ENCODE measurements at places on chromosomes 1 and 21.
A peak's percentile ranks its signal among the peaks of the same experiment; 100 is the strongest.

GRCh38 chr1:225744745-225745144 lies 32.9 kb upstream of the SRP9 start:
- no peak for DNase-seq

DNA sequence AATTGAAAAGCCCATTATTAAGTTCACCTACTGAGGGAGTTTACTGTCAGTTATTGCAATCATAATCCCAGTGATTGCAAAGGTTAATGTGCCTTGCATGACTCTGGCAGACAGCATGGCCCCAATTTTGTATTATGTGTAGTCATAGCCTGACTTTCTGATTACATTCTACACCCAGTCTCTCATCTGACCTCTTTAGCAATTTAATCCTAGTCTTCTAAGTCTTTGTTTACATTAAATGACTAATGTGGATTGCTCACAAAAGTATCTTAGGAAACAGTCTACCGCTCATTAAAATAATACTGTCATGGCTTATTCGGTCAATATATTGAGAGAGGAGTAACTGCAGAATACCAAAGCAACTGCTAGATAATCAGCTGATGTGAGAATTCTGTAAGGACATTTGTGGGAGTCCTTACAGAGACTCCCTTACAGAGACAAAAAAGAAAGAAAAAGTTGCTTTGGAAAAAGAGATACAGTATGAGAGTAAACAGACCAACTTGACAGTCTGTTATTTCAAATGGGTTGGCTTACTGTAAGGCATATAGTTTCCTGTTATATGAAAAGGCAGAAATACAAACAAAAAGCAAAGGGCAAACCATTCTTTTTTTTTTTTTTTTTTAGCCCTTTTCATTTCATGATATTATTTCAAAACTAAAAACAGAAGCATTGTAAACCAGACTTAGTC lies 42.8 kb downstream of the SMG7 start:
- DNase-seq = no peak

DNA sequence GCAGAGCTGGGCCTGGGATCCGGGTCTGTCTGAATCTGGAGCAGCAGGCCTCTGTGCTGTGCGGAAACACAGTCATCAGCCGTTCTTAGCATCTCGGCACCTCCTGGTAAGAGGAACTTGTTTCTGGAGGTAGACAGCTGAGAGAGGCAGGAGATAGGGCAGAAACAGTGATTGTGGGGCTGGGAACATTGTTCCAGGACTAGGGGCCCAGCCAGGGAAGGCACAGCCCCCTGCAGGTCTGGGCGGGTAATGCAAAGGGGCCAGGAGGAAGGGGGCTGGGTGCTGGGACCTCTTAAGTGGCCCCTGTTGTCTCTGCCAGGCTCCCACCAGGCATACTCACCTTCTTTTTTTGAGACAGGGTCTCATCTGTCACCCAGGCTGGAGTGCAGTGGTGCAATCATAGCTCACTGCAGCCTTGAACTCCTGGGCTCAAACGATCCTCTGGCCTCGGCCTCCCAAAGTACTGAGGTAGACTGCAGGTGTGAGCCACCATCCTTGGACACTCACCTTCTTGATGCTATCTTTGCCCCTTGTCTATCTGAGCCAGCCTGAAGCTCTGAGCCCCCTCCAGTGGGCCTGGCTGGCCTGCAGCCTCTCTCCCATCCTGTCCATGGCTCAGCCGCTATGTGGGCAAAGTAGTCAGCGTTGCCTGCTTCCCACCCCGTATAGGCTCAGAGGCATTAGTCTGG lies 134.3 kb upstream of the ZBTB40 start:
- peak; percentile 21 for DNase-seq

DNA sequence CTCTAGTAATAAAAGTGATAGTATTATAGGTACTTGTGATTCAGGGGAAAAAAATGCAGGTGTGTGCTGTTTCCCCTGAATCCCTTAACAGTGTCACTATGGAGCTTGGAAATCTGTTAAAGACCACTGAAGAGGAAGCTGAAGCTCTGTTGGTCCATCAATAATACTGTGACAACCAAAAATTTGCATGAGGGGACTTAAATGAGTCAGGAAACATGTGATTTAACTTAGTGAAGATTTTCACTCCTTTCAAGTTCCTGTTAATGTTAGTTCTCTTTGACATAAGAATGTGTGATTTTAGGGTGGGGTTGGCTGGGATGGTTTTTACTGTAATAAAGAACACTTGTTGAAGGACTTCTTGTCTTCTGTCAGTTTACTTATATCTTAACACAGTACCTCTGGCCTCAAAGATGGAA lies 32.0 kb downstream of the VANGL2 start:
- no peak for DNase-seq

DNA sequence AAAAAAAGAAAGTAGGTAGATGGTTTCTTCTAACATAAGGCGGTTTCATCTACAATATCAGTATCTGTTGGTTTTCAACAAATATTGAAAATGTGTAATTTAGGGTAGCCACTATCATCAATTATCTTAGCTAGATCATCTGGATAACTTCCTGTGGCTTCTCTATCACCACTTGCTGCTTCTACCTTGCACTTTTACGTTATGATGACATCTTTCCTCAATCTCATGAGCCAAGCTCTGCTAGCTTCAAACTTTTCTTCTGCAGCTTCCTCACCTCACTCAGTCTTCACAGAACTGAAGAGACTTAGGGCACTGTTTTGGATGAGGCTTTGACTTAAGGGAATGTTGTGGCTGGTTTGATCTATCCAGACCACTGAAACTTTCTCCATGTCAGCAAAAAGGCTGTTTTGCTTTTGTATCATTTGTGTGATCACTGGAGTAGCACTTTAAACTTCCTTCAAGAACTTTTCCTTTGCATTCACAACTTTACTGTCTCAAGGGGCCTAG lies 144.9 kb upstream of the HP1BP3 start:
- peak; percentile 5 for DNase-seq

- DNase-seq = no peak
Measured at GRCh38 chr1:228058949-228059633, 23.4 kb upstream of the ARF1 start.

DNA sequence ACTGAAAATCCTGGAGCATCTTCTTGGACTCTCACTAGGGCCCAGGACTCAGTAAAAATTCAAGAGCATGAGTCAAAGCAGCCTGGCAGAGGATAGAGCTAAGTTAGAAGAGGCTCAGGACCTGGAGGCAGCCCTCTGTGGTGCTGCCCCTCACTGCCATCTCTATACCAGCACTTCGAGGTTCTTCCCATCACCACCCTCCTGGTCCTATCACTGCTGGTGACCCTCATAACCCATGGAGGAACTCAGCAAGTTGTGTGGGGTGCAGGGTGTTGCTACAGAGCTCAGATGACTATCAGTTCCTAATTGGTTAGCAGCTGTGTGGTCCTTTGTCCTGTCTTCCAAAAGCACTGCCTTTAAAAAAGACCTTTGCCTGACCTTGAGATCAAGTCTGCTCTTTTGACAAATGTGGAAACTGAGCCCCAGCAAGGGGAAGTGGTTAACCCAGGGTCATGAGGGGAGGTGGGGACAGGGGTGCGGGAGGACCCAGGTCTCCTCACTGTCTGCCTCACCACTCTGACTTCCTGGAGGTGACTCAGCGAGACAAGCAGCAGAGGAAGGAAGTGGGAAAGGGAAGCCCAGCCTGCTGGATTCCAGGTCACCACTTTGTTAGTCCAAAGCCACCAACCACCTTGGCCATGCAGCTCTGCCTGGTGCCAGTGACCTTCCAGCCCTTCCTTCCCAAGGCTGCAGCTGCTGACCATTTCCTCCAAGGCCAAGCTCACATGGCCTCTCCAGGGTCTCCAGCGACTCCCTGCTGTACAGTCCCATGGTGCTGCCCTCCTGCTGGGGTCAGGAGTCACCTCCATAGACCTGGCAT lies 199.4 kb upstream of the EDN2 start:
- peak; percentile 41 for DNase-seq

DNA sequence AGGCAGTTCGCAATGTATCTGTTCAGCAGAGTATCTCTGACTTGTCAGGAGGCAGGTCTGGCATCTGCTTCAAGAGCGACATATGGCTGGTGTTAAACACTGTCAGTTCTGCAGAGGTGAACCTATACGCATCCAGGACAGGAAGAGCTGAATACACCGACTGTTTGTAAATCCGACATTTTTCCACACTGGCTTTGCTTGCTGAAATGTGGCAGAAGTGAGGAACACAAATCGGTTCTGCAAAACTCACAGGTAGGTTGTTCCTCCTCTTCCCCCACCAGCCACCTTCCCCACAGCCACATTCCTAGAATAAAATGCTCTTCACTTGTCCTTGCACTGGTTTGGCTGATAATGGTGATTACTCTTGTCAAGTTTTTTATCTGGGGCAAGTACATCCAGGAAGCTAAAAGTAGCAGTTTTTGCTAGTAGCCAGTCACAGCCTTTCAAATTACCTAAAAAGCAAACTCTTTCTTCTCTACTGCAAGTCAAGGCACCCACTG lies 289.2 kb downstream of the GRIK1 start:
- DNase-seq = no peak
